Choroid plexus epithelial cell (primary cell): ENCODE measurements at places on chromosomes 4 and X.

GRCh38 chr4:87270144-87270543 is 49.7 kb upstream of the KLHL8 start:
- peak; percentile 81 for DNase-seq

GRCh38 chr4:17898553-17899055 is 87.8 kb downstream of the NCAPG start:
- no peak for DNase-seq

GRCh38 chr4:107500551-107500950 is 219.5 kb downstream of the PAPSS1 start:
- DNase-seq = no peak

DNA sequence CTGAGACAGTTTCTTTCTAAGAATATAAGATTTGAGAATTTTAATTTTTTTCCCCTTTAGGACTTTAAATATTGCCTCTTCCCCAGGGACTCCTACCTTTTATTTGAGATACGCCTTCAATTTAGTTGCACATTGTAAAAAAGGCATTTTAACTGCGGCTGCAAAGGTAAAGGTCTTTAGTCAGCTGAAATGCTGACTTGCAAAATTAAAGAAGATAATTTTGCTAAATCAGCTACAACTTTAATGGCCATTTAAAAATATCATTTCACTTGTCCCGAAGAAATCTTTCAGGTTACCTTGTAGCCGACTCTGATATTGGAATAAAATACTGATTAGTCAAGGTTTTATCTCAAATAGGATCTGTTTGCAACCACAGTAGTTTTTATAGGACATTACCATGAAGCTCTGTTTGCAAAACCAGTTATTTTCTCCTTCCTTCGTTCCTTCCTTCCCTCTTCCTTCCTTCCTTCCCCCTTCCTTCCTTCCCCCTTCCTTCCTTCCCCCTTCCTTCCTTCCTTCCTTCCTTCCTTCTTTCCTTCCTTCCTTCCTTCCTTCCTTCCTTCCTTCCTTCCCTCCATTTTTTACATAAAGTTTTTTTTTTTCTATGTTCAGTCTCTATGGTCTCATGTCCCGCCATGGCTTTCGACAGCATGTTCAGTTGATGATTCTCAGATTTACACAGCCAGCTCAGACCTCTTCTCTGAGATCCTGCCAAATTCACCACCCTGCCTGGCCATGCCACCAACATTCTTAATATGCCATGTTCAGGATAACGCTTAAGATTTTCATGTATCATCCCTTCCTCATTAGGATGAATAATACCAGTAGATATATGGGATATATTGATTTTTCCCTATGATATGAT is 405.4 kb upstream of the PRKX start:
- DNase-seq = no peak

DNA sequence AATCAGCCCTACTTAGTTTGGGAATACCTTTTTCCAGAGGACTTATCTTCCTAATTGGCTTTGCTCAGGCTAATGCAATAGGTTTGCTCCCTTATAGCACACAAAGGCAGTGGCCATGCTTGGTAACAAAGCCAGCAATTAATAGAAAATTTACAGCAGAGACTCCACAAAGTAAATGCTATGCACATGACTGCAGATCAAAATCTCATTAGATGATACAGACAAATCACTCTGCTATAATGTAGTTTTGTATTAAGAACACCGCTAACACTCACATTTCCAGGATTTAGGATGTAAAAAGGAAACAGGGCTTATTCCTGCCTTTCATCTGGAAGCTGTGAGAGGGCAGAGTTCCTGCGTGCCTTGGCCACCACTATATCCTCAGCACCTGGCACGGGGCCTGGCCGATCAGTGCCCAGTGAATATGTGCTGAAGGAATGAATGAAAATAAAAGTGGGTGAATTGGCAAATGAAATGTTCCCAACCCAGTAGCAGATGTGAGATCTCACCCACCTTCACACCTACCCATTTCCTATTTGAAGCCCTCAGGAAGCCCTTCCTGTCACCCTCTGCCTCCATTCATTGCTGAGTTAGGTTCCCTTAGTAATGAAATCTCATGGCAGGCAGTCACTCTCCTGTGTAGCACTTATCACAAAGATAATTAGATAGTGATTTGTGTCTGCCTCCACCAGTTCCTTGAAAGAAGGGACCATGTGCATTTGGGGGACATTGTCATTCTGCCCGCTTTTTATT is 5.1 kb downstream of the SEPTIN6 start:
- no peak for DNase-seq

DNA sequence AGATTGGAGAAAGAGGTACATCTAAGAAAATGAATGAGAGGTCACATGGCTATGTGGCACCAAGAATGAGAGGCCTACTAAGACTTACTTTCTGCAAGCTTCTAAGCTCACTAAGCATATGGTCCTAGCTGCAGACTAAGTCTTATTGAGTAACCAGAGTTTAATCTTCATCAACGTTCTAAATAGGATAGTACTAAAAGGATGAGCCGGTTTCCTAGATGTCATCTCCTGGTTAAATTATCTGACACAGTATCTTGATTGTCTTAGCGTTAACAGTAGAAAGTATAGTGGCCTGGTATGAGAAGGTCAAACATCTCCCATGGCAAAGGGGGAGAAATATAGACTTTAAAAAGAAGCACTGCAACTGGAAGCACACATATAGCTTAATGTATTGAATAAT is 448.1 kb downstream of the PDGFC start:
- no peak for DNase-seq

DNA sequence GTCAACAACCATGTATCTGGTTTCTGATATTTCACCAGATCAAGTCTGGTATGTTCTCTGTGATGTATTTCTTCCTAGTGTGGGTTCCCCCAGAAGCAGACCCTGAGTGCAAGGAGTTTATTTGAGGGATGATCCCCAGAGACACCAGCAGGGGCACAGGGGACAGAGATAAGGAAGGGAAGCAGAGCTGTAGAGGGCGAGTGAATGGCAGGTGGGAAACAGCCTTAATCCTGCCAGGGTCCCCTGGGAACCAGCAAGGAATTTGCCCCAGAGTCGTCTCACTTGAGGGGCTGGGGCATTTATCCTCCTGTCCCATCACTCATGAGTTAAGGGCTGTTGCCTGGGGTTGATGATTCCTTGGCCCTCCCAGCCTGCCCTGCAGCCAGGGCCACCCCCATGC is 206.4 kb upstream of the BCOR start:
- DNase-seq = no peak

DNA sequence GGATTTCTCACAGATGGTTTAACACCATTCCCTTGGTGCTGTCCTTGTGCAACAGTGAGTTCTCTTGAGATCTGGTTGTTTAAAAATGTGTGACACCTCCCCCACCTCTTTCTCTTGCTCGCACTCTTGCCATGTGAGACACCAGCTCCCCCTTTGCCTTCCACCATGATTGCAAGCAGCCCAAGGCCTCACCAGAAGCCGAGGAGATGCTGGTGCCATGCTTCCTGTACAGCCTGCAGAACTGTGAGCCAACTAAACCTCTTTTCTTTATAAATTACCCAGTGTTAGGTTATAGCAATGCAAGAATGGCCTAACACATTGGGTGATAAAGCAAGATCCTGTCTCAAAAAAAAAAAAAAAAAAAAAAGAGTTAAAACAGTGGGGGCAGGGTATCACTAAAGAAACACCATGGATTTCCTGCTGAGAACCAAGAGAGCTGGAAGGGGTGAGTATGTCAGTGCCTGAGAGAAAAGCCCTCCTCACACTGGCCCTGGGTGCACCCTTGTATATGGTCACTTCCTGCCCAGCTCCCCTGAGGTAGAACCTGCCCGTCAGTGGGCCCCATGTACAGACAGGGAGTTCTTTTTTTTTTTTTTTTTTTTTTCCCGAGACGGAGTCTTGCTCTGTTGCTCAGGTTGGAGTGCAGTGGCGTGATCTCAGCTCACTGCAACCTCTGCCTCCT is 46.4 kb downstream of the APOO start:
- DNase-seq = peak; percentile 29

- DNase-seq = peak; percentile 61
These were observed 62.0 kb downstream of the HTT start for GRCh38 chr4:3136454-3136853.
